ENCODE measurements at places on chromosomes 2 and 18.
A peak's percentile ranks its signal among the peaks of the same experiment; 100 is the strongest.

DNA sequence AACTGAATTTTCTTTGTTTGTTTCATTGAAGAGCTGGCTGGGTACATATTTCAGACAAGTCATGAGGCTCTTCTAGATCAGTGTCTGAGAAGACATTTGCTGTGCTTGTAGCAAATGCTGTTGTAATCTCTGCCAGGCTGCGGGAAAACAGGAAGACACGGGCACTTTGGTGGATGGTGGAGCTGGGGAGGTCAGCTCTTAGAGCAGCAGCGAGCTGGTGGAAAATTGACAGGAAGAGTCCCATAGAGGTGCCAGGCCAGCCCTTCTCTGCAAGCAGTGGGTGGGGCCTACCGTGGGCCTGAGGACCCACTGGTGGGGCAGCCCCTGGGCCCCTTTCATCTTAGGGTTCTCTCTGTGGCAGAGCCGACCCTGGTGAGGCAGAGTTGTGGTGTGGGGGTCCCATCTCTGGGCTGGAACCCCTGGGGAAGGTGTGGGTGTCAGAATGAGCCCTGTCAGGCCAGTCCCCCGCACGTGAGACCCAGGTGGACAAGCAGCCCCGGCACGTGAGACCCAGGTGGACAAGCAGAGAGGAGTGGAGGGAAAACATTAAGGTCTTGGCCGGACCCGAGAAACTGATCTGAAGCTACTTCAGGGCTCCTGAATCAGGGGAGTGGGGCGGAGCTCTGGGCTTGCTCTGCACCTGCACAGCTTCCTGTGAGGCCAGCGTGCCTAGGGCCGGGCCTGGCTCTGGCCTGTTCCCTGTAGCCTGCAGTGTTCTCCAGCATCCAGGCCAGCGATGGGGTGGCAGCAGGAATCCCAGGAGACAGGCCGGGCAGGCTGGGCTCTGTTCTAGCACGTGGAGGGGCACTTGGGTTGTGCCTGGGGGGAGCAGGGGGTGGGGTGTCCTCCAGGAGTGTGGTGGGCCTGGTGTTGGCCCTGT is 273.5 kb upstream of the HDAC4 start:
- no peak for DNase-seq

DNA sequence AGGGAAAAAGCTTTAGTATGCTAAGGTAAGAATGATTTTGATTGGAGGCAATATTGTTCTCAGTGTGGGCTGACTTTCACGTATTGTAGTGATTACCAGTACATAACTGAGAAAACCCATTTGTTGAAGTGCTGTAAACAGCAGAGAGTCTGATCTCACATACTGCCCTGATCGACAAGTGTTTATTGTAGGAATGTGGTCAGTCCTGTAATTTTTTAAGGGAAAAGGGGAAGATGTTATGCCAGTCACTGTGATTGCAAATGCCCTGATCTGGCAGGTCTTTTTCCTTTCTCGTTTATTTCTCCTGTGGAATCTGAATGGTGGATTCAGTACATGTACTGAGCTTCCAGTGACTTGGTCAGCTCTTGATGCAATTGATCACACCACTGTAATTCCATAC is 11.5 kb downstream of the SPATS2L start:
- no peak for DNase-seq

- DNase-seq, result no peak
Observed at GRCh38 chr2:236133410-236134012, 34.7 kb downstream of the GBX2 start.

- no peak for DNase-seq
Observed at GRCh38 chr2:182097571-182098164, 112.0 kb downstream of the PPP1R1C start.

- DNase-seq, result no peak
Observed at GRCh38 chr2:26008851-26009566, 24.9 kb upstream of the RAB10 start.

GRCh38 chr2:27828305-27828704 is 56.8 kb downstream of the MRPL33 start:
- no peak for DNase-seq

- DNase-seq, result no peak
Observed at GRCh38 chr2:168450171-168450570, 5.9 kb upstream of the CERS6 start.

GRCh38 chr2:229553091-229553490 is 161.3 kb downstream of the DNER start:
- no peak for DNase-seq

GRCh38 chr2:208552943-208553342 is 146.4 kb downstream of the PTH2R start:
- no peak for DNase-seq

GRCh38 chr18:9530226-9531009 is 55.1 kb downstream of the RALBP1 start:
- no peak for DNase-seq

DNA sequence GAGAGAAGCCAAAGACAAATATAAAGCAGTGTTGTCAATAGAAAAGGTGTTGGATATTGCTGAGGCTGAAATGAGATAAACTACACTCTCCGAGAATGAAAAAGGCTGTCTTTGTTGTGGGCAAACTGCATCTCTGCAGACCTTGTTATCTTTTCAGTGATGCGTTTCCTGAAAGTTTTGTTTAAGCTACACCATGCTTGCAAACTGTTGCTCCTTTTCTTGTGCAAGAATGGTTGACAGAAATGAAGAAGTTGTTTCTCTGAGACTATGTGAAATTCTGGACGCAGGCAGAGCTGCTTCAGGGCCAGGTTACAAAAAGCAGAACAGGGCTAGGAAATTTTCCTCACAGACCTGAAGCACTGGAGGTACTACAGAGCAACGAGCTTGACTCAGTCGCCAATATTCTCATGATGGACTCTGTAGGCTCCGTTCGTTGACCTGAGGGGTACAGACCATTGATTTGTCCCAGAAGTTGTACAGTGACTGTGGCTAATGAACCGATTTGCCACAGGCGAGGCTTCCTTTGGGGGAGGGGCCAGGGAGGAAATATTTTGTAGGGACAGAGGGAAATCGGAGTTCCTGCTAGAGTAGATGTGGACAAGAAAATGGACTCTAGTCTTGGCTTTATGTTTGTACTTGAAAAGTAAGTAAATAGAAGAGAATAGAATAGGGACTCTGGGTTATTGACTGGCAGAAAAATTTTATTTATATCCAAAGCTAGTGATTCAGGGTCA is 3.5 kb upstream of the ATL2 start:
- DNase-seq, result no peak

GRCh38 chr2:115552726-115553125 is 1110.3 kb downstream of the DPP10 start:
- DNase-seq, result no peak

DNA sequence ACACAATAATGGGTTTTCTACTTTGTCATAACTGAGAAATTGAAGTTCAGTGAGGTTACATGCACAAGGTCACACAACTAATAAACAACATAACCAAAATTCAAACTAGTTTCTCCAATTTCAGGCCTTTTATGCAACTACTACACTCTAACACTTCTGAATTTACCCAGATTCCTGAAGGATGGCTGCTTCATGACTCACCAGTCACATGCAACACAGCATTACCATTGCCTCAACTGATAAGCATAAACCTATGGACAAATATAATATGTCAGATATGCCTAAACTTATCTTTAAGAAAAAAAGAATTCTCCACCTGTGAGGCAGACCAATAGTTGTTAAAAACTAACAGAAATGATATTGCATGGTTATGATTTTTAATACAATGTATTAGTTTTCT is 586.5 kb upstream of the SLC8A1 start:
- no peak for DNase-seq

DNA sequence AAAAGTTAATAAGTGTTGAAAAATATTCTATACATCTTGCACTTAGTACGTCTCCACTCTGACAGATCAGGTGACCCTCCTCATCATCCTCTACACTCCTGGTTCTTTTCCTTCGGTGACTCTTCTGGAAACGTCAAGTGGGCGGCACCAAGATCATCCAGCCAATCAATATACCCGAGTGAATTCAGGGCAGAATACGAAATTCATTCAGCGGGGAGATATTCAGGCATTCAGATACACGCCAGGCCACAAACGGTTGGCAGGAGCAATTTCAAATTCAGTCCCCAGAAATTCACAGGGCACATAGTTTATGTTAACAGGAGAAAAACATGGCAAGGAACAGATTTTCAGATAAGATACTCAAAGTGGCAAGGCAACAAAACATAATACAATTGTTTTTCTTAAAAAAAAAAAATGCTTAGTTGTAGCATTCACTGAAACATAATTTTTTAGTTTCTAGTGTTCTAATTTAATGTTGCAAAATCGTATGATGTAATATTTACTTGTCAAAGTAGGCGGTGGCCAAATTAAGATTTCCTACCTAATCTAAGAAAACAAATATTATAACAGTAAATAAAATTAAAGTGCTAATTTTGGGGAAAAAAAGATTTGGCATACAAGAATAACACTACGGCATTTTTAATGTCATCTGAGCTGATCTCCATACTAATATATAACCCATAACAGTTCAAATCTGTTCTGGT is 4.2 kb downstream of the CLK1 start:
- no peak for DNase-seq

DNA sequence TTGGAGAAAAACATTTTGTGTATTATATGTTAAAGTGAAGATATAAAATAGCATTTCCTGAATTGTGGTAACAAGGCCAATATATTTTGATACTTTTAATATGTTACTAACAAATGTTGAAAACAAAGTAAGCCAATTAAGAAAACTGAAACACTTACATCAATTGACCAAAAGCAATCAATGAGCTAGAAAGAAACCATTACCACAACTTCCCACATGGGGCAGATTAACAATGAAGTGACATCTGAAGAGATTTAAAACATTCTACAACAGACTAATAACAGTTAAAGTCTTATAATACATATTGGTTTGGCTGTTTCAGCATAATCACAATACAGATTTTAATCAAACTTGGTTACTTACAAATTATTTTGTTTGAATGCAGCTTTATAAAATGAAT is 282.4 kb upstream of the NETO1 start:
- no peak for DNase-seq

- DNase-seq, result peak; percentile 4
Observed at GRCh38 chr2:152573168-152573567, 144.1 kb downstream of the PRPF40A start.

- no peak for DNase-seq
Observed at GRCh38 chr2:96907115-96908041, 37.5 kb upstream of the SEMA4C start.

DNA sequence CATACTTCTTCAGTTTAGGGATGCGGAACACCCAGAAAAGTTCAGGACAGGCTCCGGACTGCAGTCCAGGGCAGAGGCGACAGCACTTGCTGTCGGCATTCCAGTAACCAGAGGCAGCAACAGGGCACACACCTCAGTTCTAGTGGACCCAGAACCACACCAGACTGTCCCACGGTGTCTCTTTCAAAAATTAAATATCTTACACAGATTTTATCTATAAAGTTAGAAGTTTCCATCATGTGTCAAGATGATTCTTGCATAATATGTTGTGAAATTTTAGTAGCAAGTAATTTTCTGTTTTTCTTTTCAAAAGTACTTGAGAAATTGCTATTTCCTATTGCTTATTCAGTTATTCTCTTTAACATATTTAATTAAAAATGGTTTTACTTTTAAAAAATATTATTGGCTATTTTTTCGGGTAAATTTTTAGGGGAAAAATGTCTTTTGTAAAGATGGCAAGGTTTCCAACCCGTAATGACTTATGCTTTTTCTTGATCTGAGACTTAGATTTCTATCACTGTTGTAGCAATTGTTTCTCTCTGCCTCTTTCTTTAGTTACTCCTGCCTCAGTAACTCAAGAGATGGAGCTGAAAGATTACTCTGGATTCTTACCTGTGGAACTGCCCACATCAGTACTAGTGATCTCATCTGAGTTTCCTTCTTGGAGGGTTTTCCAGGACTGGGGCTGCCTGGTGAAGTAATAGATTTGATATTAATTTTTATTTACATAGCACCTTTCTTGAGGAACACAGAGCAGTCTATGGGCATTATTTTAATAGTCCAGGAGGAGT is 182.7 kb downstream of the LTBP1 start:
- no peak for DNase-seq

GRCh38 chr2:38514603-38515154 is 88.0 kb downstream of the HNRNPLL start:
- no peak for DNase-seq

All from stimulated activated CD4-positive, alpha-beta T cell treated with anti-CD3 and anti-CD28 coated beads, Interleukin-12 subunit alpha, Interleukin-12 subunit beta, amount 100 ng/mL, for 4 hours (primary cell).